ENCODE measurements at places on chromosomes 12 and 14.

DNA sequence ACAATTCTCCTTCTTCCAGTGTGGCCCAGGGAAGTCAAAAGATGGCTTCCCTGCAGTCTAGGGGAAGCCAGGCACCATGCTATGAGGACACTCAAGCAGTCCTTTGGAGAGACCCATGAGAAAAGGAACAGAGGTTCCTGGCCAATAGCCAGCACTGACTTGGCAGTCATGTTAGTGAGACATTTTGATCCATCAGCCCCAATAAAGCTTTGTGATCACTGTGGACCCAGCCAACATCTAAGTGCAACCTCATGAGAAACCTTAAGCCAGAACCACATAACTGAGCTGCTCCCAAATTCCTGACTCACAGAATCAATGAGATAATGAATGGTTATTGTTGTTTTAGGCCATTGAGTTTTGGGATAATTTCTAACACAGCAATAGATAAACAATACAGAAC lies 51.0 kb upstream of the NAP1L1 start:
- DNase-seq, result no peak

DNA sequence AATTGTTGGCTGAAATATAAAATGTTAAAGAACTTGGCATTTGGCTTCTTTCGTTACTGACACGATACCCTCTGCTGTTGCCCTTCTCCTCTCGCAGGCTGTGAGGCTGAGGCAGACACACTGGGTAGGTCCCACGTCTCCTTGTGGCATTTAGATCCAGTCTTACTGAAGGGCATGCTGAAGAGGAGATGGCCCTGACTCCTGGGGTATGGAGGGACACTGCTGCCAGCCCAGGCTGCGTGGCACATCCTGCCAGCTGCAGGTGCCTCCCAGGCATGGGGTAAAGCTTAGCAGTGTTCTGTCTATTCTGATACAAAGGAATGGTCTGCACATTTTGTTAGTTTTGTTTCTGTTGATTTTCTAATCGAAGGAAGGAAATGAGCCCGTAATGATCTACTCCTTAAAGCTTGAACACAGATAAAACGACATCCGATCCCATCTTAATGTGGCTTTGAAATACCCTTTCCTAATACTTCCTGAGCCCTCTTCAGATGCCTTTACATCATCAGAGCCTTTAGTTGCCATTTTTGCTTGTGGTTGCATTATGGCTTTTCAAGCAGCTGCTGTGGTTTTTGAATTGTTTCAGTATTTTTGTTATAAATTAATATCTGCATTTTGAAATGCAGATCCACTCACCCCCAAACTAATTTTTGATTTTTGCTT lies 61.1 kb downstream of the WDR20 start:
- no peak for DNase-seq

DNA sequence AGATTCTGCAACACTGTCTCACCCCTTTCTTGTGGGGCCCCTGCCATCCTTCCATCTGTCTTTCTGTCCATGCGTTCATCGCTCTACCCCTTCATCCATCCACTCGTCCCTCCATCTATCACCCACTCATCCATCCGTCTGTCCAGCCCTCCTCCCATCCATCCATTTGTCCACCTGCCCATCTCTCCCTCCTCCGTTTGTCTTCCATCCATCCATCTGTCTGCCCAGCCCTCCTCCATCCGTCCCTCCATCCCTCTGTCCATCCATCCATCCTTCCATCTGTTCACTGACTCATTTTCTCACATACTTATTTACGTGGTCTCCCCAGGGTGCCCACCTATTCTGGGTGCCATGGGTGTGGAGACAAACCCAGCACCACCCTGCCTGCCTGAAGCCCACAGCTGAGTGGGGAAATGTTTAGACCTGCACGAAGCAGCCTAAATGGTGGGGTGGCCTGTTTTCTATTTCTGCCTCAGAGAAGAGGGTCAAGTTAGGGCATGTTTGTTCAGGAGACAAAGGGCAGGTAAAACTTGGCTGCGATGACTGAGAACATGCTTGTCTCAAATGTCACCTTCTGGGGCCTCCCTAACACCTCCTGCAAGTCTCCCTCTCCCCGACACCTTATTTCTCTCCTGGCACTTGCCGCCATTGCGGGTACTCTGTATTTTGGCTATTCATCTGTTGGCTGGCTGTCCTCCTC lies 2.8 kb upstream of the SLC25A47 start:
- no peak for DNase-seq

DNA sequence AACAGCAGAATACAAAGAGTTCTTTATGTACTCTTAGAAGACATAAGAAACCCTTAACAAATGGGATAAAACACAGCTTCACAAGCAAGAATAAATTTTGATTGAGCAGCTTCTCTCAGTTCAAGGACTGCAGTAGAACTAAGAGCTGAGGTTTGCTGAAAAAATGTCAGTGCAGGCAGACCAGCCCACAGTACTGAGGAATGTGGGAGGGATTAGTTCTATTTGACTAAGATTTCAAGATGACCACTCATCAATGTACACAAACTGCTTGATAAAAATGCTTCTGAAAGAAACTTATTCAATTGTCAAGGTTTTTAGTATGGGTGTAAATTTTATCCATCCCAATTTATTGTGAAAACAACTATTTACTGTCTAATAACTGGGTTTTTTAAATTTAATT lies 138.4 kb downstream of the SEC23A start:
- no peak for DNase-seq

DNA sequence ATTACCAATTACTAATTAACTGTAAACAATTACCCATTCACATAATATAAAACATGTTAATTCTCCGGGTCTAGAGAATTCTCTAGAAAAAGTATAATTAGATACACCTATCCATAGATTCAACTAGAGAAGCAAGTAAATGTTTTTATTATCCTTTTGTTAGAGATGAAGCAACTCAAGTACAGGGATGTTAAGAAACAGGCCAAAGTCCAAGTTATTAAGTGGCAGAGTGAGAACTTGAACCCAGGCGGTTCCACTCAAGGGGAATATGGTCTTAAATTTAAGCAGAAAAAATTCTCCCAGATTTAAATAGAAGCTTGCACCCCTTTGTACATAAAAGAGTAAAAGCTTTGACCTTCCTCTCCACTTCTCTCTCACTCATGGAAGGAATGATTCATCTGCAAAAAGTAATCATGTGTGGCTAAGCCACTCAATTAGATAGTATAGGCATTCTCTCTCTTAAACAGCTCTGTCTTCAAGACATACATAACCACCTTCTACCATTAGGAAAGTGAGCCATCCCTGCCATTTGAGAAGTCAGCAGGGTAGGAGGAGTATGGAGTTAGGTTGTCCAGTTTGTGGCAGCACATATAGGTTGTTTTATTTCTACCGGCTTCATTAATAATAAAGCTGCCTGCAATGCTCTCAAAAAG lies 34.1 kb downstream of the ERGIC2 start:
- no peak for DNase-seq

DNA sequence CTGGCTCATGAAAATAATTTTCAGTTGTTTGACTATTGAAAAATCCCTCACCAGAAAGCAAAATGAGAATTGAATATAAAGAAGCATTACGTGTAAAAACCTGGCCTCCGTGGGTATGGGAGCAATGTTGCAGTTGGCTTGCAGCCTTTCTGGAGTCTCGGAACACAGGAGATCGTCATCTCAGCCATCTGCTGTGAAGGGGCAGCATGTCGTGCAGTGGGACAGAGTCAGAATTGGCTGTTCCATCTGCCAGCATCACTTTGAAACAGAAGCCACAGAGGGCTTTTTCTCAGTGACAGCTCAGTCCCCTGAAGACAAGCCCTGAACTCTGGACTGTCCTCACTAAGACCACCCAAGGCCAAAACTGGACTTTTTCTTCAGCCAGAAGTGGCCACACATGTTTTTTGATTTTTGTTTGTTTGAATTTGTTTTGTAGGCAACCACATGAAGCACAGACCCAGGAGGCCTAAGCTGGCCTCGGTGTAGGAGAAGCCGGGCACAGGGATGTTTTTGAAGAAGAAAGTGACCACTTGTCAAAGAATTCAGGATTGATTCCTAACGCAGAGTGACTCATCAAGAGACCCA lies 170.8 kb upstream of the DYRK2 start:
- no peak for DNase-seq

DNA sequence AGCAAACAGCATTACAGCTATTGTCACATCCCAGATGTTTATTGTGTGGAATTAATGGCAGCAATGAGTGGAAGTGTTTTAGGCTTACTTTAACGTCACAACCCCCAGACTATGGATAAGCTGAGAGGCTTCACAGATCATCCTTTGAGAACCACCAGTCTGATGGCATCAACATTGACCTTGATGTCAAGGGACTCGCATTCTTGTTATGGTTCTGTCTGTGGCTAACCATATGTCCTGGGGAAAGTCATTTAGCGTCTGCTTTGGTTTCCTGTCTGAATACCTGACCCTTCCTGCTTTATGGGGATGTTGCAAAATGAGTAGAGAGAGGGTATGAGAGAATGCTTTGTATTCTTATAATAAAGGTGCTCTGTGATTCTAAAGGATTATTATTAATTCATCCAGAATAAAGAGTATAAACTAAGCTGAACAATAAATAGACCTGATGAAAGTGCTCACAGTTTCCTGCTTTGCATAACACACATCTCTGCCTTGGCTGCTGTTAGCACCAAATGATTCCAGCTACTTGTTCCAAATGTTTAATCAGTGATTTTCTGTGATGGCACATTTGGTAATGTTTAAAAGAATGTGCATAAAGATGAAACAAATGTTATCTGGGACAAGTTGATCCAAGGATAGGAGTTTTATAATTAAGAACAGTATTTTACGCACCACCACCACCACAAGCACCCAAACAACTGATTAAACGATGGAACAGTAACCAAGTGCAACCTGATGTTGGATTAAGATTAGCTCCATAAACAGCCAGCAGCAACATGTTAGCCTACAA lies 116.9 kb upstream of the LRIG3 start:
- DNase-seq, result no peak

GRCh38 chr12:102885043-102885932 lies 31.8 kb downstream of the PAH start:
- no peak for DNase-seq

DNA sequence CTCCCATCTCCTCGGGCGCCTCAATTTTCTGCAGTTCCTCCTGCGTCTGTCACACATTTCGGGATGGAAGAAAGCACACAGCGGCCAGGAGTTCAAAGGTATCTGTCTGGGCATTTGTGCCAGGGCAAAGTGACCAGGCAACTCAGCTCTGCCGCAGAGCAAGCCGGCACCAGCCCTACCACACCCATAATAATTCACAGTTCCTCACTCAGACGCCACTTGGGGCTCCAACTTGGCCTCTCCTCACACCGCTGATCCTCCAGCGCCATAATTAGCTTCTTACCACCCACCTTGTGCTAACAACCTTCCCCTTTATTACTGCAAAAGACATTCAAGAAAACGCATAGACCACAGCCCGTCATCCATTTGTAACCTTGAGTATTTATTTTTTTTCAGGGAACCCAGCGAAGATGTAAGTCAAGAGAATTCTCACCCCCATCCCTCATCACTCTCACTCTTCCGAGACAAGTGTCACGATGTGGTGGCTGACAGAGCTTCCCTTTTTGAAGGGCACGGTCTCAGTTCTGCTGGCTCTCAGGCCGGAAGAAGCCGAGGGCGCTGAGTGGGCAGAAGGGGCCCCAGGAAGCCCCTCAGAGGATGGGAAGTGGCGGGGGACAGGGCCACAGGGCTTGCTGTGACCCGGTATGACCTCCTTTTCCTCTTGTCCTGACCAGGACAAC lies 25.2 kb upstream of the NCOR2 start:
- DNase-seq, result no peak

DNA sequence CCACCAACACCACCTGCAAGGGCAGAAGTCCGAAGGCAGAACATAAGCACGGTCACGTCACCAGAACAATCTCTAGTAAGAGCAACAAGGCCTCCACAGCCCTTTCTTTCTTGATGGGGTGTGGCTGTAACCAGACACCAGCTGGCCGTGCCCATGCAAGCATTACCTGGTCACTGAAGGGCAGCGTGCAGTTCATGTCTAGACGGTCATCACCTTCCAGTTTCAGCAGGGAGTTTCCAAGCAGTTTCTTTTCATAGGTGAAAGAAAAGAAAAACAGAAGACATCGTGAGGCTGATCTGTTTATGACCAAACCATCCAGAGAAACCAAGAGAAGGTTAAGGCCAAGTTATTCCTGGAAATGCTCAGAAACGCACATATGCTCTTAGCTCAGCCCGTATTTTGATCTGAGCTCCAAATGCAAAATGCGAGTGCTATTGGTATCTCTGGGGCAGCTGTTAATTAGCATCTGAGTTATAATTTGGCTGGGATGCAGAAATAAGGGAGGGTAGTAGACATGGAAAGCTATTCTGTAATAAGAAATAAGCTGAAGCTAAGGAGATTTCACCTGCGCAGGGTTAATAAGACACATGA lies 42.5 kb downstream of the PRKAB1 start:
- DNase-seq, result no peak

GRCh38 chr12:7927470-7927869 lies 8.5 kb downstream of the SLC2A3 start:
- DNase-seq, result no peak

DNA sequence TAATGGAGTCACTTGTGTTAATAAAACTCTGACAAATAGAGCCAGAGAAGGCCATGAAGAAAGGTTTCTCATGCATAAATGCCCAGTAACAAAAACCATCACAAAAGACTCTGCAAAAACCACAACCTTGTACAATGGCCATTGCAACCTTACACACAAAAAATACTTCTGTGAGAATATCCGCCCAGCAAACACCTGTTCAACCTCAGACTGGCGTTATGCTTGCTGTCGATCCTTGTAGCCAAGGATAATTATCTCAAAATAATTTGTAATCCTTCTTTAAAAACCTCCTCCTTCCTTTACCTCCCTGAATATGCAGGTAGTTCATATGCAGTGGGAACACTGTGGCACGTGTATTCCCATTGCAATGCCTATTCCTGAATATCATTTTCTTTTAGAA lies 157.1 kb downstream of the SLC41A2 start:
- no peak for DNase-seq

- DNase-seq, result no peak
Observed at GRCh38 chr14:75535164-75535898, 13.1 kb downstream of the BATF start.

DNA sequence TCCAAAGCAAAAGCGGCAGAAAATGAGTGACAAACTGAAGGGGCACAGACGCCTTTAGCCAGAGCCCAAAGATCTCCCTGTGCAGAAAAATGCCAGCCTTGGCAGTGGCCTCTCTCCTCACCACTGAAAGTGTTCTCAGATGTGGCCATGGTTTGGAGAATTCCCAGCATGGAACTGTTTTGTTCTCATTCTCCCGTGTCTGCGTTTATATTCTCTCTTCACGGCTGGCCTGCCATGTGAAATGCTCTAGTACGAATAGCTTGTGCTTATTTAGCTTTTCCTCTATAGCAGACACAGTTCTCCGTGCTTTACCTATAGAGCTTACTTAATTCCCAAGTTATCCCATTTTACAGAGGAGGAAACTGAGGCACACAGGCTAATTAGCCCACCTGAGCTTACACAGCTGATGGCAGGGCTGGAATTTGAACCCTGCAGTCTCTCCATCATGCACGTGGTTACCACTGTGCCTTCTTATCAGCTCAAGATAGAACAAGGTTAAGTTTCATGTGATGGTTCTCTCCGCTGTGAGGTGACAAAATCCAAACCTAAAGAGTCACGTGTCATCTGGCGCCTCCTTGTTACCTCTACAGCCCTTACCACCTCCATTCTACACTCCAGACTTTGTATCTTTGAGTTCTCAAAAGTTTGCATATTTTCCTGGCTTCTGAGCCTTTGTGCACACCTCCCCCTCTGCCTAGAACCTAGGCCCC lies 141.6 kb downstream of the GCH1 start:
- no peak for DNase-seq
